ENCODE measurements at places on chromosomes 1 and 21.
A peak's percentile ranks its signal among the peaks of the same experiment; 100 is the strongest.

- DNase-seq = no peak
Observed at GRCh38 chr1:181595234-181595633, 111.9 kb downstream of the CACNA1E start.

GRCh38 chr1:145985502-145986439, 10.6 kb downstream of the TXNIP start:
- DNase-seq = no peak

GRCh38 chr1:184017306-184017705, 20.2 kb downstream of the COLGALT2 start:
- no peak for DNase-seq

DNA sequence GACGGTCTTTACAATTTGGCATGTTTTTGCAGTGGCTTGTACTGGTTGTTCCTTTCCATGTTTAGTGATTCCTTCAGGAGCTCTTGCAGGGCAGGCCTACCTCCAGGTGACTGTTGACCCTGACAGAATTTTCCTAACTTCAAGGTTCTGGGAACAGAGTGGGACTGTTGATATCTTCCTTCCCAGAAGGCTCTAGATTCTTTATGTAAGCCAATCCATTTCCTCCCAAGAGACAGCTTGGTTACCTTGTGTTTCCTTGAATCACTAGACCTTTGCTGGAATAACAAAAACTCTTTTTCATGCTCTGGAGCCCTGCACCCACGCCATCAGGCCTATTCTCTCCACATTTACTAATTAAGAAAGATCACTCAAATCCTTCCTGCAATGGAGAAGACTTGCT, 67.0 kb downstream of the C21orf91 start:
- DNase-seq = no peak

DNA sequence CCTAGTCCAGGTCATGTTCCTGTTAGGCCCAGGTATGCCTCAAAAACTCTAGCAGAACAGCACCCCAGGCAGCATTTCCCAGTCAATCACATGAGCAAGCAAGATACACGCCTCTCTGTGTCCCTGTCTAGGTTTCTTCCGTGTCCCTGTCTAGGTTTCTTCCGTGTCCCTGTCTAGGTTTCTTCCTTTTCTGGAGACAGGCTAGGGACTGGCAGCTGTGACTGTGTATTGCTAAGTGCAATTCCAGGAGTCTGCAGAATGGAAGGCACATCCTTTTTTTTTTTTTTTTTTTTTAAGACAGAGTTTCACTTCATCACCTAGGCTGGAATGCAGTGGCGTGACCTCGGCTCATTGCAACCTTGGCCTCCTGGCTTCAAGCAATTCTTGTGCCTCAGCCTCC, 77.6 kb downstream of the SETD4 start:
- DNase-seq = no peak

DNA sequence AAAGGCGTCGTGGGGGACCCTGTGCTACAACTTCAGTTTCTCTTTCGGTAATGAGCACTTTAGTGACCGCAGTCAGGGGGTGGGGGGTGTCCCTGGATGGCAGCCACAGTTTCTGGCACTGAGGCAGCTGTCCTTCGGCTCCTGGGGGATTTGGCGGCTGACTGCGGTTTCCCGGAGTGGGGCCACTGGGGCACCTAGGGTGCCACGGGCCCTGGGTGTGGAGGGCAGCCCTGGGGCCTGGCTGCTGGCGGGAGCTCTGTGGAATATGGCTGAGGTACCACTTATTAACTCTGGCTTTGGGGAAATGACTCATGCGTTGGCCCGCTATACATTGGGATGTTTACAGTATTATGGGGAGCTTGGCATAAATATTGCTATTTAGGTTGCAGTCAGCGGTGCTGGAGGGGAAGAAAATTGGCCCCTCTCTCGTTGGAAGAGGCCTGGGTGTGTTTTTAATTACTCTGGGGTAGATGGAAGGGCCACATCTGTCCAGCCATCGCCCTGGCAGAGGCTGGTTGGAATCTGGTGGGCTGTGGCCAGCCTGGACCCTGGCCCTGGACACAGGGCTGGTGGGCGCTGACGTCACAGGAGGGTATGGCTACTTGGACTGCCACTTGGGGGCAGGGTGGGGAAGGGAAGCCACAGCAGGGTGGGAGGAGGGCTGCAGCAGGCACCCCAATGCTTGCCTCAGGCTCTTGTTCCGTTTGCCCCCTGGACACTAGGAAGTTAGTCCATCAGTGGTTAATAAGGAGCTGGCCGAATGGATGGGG, 2.0 kb downstream of the EPHB2 start:
- DNase-seq = no peak

- no peak for DNase-seq
Observed at GRCh38 chr21:33063907-33064622, 5.9 kb upstream of the OLIG1 start.

GRCh38 chr1:175192630-175193526, at the start of gene KIAA0040:
Gene KIAA0040 (minus strand): TSS chr1:175192776. CDS start chr1:175161013, 31,763 bp downstream.
- peak; percentile 34 for DNase-seq

GRCh38 chr1:18967066-18967690, 10.7 kb upstream of the IFFO2 start:
- no peak for DNase-seq

DNA sequence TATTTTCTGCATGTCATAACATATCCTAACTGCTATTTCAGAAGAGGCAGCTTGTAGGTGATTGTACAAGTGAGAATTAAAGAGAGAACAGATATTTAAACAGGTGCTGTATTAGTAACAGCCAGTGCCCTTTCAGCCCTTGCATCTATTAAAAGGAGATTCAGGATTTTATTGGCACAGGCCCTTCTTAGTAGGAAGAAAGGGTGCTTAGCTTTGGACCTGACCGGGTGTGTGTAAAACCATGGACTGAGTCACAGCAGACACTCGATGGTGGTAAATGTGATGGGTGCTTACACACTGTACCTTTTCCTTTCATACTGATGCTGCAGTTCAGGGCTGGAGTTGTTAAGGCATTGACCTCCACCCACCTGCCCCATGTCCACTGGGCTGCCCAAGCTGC, 12.7 kb upstream of the CD101 start:
- DNase-seq = peak; percentile 12

DNA sequence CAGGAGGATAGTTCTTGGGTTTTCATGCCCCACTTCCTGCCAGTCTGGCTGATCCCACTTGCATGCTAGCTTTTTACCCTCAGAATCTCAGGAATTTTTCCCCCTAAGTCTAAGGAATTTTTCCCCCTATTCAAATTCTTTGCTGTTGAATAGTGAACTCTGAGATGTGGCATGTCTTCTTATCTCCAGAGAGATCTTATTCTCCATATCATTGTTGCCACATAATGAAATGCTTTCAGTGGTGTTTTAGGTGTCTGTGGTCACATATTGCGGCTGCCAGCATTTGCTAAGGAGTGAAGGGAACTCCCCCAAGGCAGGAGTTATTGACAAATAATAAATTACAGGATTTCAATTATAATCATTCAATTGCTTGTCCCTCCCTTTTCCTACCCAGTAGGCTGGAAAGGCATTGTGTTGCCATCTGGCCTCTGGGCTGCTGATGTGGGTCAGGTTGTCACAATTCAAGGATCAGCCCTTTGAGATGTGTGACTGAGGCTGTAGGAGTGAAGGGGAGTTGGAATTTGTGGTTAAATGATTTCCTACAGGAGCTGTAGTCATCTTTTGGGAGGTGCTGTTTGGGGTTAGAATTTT, 3.9 kb upstream of the FLG start:
- DNase-seq = no peak

- DNase-seq = no peak
Observed at GRCh38 chr1:153217212-153217611, at the start of gene PRR9. Gene PRR9 (plus strand): TSS chr1:153217584. CDS start chr1:153218145, 561 bp downstream.

GRCh38 chr21:45843426-45843825, 138.1 kb upstream of the COL6A1 start:
- no peak for DNase-seq

DNA sequence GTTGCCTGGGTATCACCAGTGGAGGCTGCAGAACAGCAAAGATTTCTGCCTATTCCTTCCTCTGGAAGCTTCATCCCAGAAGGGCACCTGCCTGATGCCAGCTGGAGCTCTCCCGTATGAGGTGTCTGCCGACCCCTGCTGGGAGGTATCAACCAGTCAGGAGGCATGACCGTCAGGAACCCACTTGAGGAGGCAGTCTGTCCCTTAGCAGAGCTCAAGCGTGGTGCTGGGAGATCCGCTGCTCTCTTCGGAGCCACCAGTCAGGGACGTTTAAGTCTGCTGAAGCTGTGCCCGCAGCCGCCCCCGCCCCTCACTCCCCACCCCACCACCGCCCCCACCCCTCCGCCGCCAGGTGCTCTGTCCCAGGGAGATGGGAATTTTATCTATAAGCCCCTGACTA, 23.1 kb upstream of the HFM1 start:
- DNase-seq = no peak

GRCh38 chr21:31801551-31802219, 69.8 kb upstream of the SCAF4 start:
- peak; percentile 41 for DNase-seq

DNA sequence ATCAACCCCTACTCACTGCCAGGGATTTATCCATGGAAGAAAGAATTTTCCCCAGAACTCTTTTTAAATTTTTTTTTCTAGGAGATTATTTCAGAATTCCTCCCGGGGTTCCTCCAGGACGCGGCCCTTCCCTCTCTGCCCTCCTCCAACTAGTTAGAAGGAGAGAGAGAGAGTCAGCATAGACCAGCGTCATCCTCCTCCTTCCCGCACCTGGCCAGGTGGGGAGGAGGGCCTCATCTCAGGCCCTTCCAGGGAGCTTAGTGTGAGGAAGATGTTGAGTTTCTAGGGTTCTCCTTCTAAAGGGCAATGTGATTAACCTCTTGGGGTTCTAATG, 63.6 kb downstream of the CDK18 start:
- no peak for DNase-seq

GRCh38 chr1:226937940-226938725, 2.0 kb upstream of the COQ8A start:
- no peak for DNase-seq

DNA sequence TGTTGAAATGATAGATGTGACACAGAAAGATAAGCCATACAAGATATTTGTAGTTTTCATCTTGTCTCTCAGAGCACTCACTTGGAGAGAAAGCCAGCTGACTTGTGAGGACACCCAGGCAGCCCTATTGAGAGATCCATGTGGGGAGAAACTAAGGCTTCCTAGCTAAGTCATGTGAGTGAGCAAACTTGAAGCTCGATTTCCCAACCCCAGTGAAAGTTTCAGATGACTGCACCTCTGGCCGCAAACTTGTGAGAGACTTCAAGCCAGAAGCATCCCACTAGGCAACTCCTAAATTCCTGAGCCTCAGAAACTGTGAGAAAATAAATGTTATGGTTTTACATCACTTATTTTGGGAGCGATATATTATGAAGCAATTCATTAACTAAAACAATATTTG, 832.3 kb downstream of the LTN1 start:
- no peak for DNase-seq

- no peak for DNase-seq
Observed at GRCh38 chr21:41168391-41169257, 664 bp downstream of the BACE2 start.

GRCh38 chr1:235938709-235939479, 72.2 kb upstream of the LYST start:
- no peak for DNase-seq

DNA sequence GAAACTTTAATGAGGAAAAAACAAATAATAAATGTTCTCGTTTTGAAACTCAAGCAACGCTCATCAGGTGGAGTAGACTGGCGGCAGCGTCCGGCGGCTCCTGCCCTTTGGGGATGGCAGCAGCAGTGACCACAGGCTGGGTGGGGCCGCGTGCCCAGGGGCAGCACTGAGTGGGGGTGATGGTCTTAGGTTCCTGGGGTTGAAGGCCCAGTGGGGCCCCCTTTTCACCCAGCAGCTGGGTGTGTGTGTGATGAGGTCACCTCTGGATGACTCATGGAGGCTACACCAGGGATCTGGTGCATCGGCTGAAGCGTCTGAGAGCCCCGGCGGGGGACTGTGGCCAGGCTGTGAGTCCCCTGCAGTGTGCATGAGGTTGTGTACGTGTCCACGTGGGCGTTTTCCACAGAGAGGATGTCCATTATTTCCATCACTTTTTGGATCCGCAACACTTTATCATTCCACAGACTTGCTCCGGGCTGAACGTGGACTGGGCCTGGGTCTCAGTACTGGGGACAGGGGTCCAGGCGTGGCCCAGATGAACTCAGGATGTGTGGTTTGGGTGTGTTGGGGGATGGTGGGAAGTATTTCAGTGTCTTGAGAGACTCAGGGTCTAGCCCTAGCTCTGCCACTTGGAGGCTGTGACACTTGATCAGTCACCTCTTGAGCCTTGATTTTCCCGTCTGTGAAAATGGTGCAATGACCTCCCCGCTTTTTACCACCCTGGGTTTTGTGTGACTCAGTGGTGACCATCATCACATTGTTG, 25.6 kb downstream of the LDLRAP1 start:
- DNase-seq = no peak

DNA sequence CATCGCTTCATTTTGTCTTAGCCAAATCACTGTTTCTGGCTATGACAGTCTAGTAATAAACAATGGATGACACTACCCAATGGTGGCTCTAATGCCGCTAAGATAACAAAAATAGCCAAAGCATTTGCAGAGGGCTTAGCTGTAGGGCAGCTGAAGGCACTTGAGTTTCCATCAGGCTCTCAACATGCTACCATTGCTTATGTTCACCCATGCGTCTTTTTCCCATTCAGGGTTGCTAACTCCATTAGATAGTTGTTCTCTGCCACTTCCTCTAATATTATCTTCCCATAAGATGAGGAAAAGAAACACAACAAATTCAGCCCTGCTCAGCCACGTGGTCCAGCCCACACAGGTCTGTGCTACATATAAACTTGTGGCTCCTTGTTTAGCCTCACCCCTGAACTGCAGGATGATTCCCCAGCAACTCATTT, 159.6 kb downstream of the TOMM20 start:
- no peak for DNase-seq

DNA sequence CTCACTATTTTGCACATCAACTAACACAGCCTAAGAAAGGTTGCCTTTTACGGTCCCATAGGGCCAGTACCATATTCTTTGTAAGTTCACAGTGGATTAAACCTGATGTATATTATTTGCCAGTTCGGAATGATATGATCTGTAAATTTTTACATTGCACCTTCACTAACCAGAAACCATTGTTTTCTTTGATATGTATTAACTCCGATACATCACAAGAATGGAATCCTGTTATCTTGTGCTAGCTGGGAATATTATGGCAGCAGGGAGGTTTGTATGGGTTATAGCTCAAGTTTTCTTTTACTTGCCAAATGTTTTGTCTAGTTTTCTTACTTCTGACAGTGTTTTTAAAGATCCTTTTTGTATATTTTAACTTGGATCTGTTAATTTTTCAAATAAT, 51.4 kb upstream of the S1PR1 start:
- no peak for DNase-seq

DNA sequence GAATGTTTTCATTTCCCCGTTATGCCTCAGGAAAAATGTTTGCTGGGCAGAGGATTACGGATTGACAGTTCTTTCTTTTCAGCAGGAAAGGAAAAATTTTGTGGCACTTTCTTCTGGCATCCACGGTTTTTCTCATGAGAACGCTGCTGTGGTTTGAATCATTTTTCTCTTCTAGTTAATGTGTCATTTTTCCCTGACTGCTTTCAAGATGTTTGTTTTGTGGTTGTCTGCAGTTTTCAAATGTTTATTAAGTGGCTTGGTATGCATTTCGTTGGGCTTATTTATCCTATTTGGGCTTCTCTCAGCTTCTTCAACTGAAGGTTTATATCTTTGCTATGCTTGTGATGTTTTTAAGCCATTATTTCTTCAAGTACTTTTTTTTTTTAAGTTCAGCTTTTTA, 359.0 kb downstream of the RGS7 start:
- DNase-seq = no peak
